Fibroblast of villous mesenchyme (primary cell): ENCODE measurements at places on chromosomes 12 and 14. TPM values are rescaled to one million over a fixed set of nuclear protein-coding genes. Genes with fewer than 3 reads are reported as not detected.
A peak's percentile ranks its signal among the peaks of the same experiment; 100 is the strongest.

The NTF3 gene
- 2.2 and 7.4 TPM in 2 replicates for total RNA-seq

- DNase-seq = no peak
These were observed 155.4 kb upstream of the ARHGAP5 start for GRCh38 chr14:31921721-31922120.

The ZNF605 gene
- total RNA-seq = 7.7 and 14.2 TPM in 2 replicates

- no peak for DNase-seq
These were observed 285.0 kb upstream of the RTL1 start for GRCh38 chr14:101188571-101188915.

The KRT81 gene
- not detected in 2 replicates for total RNA-seq

DNA sequence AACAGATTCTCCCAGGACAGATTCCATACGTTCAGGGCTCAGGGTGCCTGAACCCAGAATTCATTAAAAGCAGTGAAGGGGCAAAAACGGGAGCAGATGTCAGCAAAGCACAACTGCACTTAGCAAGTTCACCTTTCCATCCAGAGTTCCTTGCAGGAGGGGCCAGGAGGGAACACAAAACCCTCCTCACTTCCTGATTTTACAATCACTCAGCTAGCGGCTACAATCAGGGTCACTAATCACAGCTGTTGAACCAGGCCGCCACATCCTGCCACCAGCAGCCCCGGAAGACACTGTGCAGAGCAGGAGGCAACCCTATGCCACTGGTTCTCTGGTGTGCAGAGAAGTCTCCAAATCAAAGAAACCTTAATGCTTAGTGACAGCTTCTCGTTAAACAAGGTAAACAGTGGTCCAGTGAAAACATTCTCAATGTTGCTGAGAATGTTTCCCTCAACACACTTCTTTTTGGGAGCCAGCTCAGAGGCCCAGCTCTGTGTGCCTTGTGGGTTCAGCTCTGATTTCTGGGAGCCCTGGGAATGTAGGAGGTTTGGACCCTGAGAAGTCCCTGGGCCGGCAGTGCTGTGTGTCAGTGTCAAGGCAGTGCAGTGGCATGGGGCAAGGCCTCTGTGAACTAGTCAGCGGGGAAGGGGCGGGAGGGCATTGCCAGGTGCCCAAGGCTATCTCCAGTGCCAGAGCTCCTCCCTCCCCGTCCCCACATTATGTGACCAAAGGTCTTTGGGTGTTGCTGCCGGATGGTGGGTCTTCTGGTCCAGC lies 54.5 kb downstream of the VCPKMT start:
- peak; percentile 79 for DNase-seq

The SLC38A4 gene
- total RNA-seq = 11.0 and 23.7 TPM in 2 replicates

- DNase-seq = peak; percentile 97
These were observed 45.0 kb upstream of the OR6J1 start for GRCh38 chr14:22689199-22689598.

DNA sequence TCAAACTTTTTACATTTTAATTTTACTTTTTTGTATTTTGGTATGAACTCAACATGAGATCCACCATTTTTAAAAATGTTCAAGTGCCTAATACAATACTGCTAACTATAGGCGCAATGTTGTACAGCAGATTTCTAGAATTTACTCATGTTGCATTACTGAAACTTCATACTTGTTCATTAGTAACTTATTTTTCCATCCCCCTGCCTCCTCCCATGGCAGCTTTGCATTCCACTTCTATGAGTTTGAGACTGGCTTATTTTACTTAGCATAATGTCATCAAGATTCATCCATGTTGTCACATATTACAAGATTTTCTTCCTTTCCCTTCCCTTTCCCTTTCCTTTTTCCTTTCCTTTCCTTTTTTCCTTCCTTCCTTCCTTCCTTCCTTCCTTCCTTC lies 825.9 kb downstream of the SLC16A7 start:
- DNase-seq = no peak

- peak; percentile 63 for DNase-seq
These were observed 95.5 kb upstream of the USP44 start for GRCh38 chr12:95646781-95647190.

GRCh38 chr12:122891661-122892525 lies 4.0 kb downstream of the VPS37B start:
- DNase-seq = peak; percentile 74

The UBE3B gene
- total RNA-seq = 34.1 and 51.4 TPM in 2 replicates

DNA sequence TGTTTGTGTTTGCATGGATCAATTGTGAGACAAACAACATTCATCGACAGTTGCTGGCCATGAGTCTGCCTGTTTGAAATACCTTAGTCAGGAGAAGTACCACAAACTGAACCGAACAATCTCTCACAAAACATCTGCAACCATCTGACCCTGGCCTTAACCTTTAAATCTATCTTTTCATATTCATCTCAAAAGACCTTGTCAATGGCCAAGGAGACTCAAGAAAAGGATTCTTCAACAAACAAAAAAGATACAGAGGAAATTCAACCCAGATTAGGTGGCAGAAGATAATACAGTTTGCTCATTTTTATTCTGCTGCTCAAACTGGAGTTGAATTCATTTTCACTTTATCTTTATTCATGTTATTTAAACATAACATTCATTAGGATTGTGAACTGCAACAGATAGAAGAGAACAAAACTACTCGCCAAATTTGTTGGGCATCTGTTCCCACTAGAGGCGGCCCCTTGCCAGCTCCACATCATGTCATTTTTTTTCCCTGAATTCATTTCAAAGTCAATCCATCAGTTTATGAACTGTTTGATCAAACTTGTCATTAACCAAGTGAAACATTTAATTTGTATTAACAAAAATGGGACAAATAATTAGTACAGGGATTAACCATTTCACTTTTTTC lies 152.3 kb upstream of the OTX2 start:
- no peak for DNase-seq

DNA sequence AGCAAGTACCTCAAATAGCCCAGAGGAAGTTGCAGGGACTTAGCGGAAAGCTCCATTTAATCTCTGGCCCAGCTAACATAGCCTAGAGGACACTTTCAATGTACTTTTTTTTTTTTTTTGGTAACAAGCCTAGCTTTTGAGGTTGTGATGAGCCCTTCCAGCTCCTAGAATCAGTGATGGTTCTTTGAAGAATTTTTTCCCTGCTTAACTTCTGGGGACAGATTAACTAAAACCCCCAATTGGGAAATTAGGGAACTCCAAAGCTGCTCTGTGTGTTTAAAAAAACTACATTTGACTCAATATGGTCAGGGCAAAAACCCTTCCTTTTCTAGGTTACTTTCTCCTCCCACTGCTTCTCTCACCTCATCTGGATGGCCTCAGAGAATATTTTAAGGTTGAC lies 23.9 kb upstream of the ITGA5 start:
- DNase-seq = no peak

GRCh38 chr12:47648056-47648579 lies 57.7 kb downstream of the RPAP3 start:
- no peak for DNase-seq

DNA sequence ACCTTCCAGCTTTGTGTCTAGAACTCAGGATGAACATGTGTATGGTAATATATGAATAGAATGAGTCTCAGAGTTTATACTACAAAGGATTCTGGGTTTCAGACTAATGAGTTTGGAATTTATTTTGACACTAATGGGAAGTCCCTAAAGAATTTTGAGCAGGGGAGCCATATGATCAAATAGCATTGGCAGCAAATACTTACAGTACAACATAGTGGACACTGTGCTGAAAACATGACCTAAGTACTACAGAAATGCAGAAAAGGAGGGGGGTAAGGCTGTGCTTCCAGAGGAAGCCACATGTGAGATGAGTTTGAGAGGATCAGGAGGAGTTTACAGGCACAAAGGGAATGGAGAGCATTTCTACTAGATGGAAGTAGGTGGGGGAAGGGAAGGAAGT lies 225.8 kb downstream of the C12orf42 start:
- DNase-seq = no peak

DNA sequence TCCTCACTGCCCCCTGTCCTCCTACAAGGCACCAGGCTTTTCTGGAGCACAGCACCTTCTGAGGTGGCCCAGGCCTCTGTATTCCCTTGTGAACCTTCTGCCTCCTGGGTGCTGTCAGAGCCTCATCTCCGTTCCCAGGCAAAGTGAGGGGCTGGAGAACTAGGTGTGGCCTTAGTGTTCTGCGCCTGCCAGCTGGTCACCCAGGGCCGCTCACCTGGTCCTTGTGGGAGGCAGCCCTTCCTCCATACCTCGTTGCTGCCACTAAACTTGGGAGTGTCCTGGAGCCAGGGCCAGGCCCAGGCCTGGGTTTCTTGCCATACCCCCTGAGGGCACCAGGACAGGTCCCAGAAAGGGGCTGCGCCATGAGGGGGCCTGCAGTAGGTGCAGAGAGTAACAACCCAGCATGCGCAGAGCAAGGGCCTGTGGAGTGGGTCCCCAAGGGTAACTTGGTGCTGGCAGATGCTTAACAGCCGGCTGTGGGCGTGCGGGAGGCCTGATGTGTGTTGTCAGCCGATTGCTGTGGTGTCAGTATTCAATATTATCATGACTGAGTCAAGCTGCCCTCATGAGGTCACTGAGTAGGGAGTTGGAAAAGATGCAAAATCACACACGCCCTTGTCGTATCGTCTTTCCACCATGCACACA lies 17.1 kb downstream of the OTUB2 start:
- DNase-seq = no peak

The KLHL33 gene
- total RNA-seq = under 0.01 and 0.43 TPM in 2 replicates

- DNase-seq = peak; percentile 82
These were observed 148.9 kb downstream of the PPM1H start for GRCh38 chr12:62785941-62786559.

GRCh38 chr12:12608557-12608957 lies 3.1 kb upstream of the CREBL2 start:
- DNase-seq = no peak

- DNase-seq = peak; percentile 30
These were observed 57.2 kb upstream of the USP44 start for GRCh38 chr12:95608252-95609033.

The KCNA5 gene
- not detected in 2 replicates for total RNA-seq

The MMP14 gene
- 188 and 327 TPM in 2 replicates for total RNA-seq

DNA sequence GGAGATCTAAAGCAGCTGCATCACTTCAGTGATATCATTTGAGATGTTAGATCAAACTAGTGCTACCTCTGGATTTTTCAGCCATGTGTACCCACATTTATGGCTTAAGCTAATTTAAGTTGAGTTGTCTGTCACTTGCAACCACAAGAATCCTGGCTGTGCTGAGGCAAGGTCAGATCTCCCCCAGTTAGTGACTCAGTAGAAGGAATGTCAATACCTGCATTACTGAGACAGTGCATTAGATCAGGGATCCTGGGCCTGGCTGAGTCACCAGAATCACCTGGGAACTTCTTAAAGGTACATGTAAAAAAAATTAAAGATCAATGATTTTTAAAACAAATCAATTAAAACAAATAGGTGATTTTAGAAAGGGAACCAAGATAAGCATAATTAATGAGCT lies 84.6 kb upstream of the GRIN2B start:
- no peak for DNase-seq

- DNase-seq = no peak
These were observed 133.6 kb downstream of the FGD4 start for GRCh38 chr12:32532951-32533350.

The OR4Q3 gene
- total RNA-seq = not detected in 2 replicates

- no peak for DNase-seq
These were observed 45.4 kb downstream of the PSMA6 start for GRCh38 chr14:35337269-35338255.

The BRAP gene
- 18.7 and 22.9 TPM in 2 replicates for total RNA-seq

GRCh38 chr14:68361231-68361630 lies 431.6 kb downstream of the ZFP36L1 start:
- no peak for DNase-seq

The ARHGEF40 gene
- 39.6 and 45.3 TPM in 2 replicates for total RNA-seq

- peak; percentile 8 for DNase-seq
These were observed at the start of gene ST8SIA1 for GRCh38 chr12:22334410-22335100. TSS of gene ST8SIA1 (minus strand) at chr12:22334707. CDS start at chr12:22334232, 475 bp downstream.

DNA sequence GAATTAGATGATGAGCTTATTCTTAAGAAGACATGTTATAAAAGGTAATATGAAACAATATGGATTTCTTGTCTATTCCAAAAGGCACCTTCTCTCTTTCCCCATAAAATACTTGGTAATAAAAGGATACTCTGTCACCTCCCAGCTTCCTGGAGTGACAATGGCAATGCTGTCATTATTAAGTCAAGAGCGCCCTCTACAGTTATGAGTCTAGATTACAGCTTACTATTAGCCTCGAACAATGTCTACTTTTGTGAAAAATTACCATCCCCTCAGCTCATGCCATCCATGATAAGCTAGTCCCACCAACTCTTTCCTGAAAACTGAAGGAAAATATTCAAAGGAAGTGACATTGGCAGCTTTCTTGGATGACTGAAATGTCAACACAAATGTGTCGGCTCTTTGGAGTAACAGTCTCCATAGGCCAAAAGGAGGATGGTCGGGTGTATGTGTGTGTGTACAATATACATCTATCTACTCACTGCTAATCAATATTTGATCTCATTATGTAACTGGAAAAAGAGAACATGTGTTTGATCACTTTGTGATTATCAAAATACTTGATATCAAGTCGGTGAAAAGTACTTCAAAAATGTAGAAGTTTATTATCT lies 48.7 kb upstream of the CDKN3 start:
- DNase-seq = peak; percentile 55

The INHBC gene
- total RNA-seq = under 0.01 TPM in 1 of 2 replicates, not detected in the other

DNA sequence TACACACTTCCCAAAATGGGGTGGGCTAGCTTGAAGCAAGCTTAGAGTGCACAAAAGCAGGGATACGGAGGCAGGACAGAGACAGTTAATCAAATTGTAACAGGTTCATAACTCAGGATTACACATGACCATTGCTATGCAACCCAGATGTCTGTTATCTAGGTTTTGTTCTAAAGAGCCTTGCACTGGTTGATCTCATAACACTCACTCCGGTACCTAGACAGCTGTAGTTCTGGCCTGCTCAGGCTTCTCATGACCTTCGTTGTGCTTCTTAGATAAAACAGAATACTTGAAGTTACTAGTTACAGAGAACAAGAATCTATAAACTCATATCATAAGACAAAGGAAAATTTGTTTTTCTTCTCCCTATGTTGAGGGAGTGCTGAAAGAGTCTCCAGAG lies 983.4 kb downstream of the TMEM121 start:
- DNase-seq = no peak
